Upper lobe of left lung (tissue), 6 donors: ENCODE measurements at places on chromosomes 2 and 18. TPM values are rescaled to one million over a fixed set of nuclear protein-coding genes. Genes with fewer than 3 reads are reported as not detected.

GRCh38 chr18:48687346-48688042 is 148.7 kb downstream of the CTIF start:
- DNase-seq = no peak

DNA sequence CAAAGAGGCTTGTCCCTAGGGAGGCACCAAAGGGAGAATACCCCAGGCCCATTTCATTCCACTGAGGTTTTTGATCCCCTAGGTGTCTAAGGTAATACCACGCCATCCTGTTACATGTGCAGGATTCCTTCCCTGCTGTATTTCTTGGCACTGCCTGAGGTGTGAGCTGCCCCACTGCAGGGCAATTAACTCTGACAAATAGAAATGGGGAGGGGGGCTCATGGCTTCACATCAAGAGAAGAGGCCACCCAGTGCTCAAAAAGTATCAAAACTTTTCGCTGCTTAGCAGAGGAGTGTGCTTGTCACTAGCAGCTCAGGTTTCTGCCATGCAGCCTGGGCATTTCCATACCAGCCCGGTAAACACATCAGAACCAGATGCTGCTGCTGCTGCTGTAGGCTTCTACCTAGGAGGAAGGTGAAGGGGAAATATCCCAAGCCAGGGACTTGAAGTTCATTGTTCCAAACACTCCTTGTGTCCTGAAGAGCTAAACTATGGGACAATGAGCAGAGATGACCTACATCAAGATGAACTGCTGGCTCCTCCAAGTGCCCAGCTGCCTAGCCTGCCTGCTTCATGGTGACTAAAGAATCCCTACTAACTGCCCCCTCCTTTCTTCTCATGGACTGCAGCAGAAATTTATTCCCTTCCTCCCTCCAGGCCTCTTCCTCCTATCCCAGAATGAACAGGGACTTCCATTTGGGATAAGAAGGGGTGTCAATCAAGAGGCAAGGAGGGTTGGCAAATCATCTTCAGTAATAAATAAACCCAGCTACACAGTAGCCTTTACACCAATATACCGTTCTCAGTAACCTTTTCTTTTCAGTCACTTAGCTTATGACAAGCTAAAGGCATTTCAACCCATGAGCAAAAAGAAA is 16.4 kb downstream of the POU3F3 start:
- no peak for DNase-seq

GRCh38 chr2:148590612-148591011 is 53.9 kb upstream of the EPC2 start:
- no peak for DNase-seq

- no peak for DNase-seq
These were observed 201.9 kb downstream of the CLIP4 start for GRCh38 chr2:29317077-29317517.

- no peak for DNase-seq
These were observed 83.8 kb upstream of the SNTG2 start for GRCh38 chr2:866887-867286.

GRCh38 chr2:176854878-176855277 is 357.7 kb upstream of the HNRNPA3 start:
- no peak for DNase-seq

DNA sequence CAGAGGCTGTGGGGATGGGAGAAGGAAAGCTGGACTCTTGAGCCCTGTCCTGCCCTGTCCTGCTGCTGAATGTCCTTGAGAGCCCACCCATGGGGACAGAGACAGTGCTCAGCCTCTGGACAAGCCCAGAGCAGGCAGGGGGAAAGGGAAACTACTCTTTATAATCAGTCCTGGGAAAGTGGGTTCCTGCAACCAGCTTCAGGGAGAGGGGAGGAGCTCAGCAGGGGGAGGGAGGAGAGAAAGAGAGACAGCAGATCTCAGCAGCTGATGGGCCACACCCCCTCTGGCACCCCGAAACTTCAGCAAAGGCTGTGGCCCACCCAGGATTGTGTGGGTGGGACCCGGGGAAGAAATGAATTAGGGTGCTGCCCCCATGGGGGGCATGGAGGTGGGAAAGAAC is 11.6 kb downstream of the ECEL1 start:
- no peak for DNase-seq

Gene CACNB4
- total RNA-seq = 16.7 TPM

Gene ZNF2
- 5.4 TPM for total RNA-seq

Gene TXNDC2
- total RNA-seq = not detected

Gene SLC30A3
- 1.4 TPM for total RNA-seq

Gene ABCG5
- total RNA-seq = not detected

Gene CD8B2
- not detected for total RNA-seq
